MM.1S (cell line): ENCODE measurements at places on chromosomes 3 and 15.

DNA sequence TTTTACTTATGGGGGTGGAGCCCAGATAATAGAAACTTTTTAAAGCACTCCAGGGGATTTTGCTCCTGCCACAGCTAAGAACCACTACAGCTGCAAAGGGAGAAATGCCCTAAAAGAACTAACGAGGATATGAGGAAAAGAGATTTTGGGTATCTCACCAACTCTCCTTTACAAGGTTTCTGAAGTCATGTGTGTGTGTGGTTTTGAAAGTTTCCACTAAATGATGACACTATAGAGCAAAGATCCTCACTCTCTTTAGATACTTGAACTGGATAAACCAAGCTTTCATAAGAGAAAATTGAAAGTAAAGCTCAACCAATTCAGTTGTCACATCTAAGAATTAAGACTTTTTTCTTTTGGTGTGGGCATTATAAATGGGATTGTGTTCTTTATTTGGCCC lies 455.3 kb upstream of the ALCAM start:
- no peaks in the 10 kb centered on the region for H3K27me3 ChIP-seq
- H3K27ac ChIP-seq = no peak overlapping the region
- no peak overlapping the region for H3K4me3 ChIP-seq
- peaks cover 7% of the 10 kb centered on the region; the same call in 1 of the 2 replicates for H3K4me1 ChIP-seq
- H3K36me3 ChIP-seq = no peaks in the 10 kb centered on the region

GRCh38 chr15:64284042-64284441 lies 71.9 kb downstream of the CSNK1G1 start:
- H3K4me3 ChIP-seq = no peak overlapping the region
- H3K36me3 ChIP-seq = no peaks in the 10 kb centered on the region
- H3K27me3 ChIP-seq = no peaks in the 10 kb centered on the region
- H3K27ac ChIP-seq = no peak overlapping the region

GRCh38 chr15:50149090-50149489 lies 30.1 kb upstream of the ATP8B4 start:
- H3K27ac ChIP-seq = no peak overlapping the region
- no peak for DNase-seq
- H3K36me3 ChIP-seq = no peaks in the 10 kb centered on the region
- H3K4me1 ChIP-seq = no peaks in the 10 kb centered on the region
- H3K4me3 ChIP-seq = no peak overlapping the region

- H3K27ac ChIP-seq = no peak overlapping the region
- DNase-seq = no peak
- peaks cover 4% of the 10 kb centered on the region; the same call in 1 of the 2 replicates for H3K4me1 ChIP-seq
- H3K27me3 ChIP-seq = no peaks in the 10 kb centered on the region
Observed at GRCh38 chr3:156826896-156827882, 1.0 kb downstream of the LEKR1 start.

DNA sequence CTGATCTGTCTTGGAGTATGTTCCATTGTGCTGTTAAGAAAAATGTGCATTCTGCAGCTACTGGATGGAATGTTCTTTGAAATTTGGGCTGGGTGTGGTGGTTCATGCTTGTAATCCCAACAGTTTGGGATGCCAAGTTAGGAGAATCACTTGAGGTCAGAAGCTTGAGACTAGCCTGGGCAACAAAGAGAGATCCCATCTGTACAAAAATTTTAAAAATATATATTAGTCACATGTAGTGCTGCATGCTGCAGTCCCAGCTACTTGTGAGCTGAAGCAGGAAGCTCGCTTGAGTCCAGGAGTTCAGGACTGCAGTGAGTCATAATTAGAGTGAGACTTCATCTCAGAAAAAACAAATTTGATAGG lies 62.8 kb upstream of the PLSCR4 start:
- H3K4me1 ChIP-seq = no peaks in the 10 kb centered on the region
- no peaks in the 10 kb centered on the region for H3K36me3 ChIP-seq
- no peak overlapping the region for H3K27ac ChIP-seq
- no peak for DNase-seq
- H3K4me3 ChIP-seq = no peak overlapping the region
- no peaks in the 10 kb centered on the region for H3K27me3 ChIP-seq

DNA sequence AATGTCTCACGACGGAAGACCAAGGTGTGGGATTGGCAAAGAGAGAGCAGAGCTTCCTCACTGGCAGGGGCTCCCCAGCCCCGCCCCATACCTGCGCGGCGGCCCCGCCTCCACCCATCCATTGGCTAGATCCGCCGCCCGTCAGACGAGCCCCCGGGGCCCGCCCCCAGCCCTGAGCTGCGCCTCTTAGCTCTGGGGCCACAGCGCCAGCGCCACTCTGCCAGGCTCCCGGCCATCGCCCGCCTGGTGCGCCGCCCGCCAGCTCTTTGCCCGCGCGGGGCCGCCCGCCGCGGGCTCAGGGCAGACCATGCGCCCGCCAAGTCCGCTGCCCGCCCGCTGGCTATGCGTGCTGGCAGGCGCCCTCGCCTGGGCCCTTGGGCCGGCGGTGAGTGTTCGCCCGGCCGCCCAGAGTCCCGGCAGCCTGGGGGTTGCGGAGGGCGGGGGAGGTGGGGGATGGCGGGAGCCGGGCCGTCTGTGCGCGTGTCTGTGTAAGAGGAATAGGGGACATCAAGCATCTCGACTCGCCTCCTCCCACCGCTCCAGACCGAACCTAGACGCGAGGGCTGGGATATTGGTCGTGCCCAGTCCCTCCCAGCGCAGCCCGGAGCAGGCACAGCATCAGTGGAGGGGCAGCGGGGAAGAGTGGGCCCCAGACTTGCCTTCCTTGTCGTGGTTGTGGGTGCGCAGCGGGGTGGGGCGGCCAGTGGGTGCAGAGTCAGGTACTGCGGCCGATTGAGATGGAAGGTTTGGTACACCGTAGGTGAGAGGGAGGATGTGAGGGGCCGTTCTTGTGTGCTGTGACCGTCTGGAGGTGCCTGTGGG lies at the start of gene VIPR1:
Gene VIPR1 (plus strand): TSS at position 215 of the 822 bp plus-strand sequence. CDS start 93 bp downstream, at position 308.
- peak within 1 kb of the TSS; percentile 68 for H3K4me3 ChIP-seq
- peaks cover 4% of the 10 kb centered on the region; the same call in 1 of the 2 replicates for H3K4me1 ChIP-seq
- peaks cover 11% of the 10 kb centered on the region; the same call in 1 of the 2 replicates for H3K27me3 ChIP-seq
- H3K36me3 ChIP-seq = no peaks in the 10 kb centered on the region
- no peak within 1 kb of the TSS for H3K27ac ChIP-seq

- no peaks in the 10 kb centered on the region for H3K36me3 ChIP-seq
- no peaks in the 10 kb centered on the region for H3K27me3 ChIP-seq
- no peak overlapping the region for H3K4me3 ChIP-seq
- no peak overlapping the region for H3K27ac ChIP-seq
Observed at GRCh38 chr15:94259121-94259751, 27.9 kb downstream of the MCTP2 start.

DNA sequence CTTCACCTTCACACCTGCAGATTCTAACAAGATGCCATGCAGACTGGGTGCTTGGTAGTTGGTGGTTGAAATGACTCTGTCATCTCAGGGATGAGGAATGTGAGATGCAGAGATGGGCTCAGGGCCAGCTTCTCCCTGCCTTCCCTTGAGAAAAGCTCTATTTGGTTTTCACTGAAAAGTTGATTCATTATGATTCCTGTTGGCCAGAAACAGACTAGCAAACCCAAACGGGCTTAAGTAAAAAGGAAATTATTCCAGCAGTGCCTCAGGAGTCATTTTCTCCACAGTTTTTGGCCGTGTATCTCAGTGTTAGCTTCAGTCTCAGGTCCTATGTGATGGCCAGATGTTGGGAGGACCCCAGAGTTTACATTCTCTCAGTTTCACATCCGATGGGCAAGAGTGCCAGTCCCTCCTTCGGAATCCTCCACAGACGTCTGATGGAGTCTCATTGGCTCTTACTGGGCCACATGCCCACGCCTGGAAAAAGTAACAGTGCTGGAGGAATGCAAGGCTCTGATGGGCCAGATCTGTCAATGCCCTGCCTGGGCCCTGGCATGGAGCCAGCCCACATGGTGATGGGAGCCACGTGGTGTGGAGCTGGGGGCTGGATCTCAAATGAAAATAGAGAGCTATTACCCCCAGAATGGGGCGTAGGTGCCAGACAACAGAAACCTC lies 22.3 kb upstream of the SACM1L start:
- H3K4me3 ChIP-seq = no peak overlapping the region
- peaks cover 9% of the 10 kb centered on the region; the same call in 1 of the 2 replicates for H3K4me1 ChIP-seq
- no peak for DNase-seq
- H3K27me3 ChIP-seq = no peaks in the 10 kb centered on the region

- no peak overlapping the region for H3K4me3 ChIP-seq
- DNase-seq = no peak
- H3K27ac ChIP-seq = no peak overlapping the region
- H3K4me1 ChIP-seq = no peaks in the 10 kb centered on the region
- H3K27me3 ChIP-seq = no peaks in the 10 kb centered on the region
Observed at GRCh38 chr3:5332270-5332956, 144.9 kb downstream of the EDEM1 start.

DNA sequence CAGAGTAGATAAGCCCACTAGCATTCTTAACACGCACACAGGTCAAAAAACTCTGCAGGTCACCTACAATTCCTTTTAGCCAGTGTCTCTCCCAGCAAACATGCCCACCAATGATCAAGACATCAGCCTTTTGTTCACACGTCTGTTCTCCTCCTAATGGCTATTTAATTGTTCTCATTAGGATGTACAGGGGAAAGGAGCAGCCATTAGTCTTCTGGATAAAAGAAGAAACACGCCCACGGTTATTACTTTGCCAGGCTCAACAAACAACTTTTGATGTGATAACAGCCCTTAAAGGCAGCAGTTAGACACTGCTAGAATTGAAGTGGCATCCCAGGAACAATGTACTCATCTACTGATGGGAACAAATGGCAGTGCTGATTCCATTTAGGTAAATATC lies 108.8 kb downstream of the NTRK3 start:
- no peak overlapping the region for H3K4me3 ChIP-seq
- no peaks in the 10 kb centered on the region for H3K27me3 ChIP-seq
- DNase-seq = no peak
- no peaks in the 10 kb centered on the region for H3K36me3 ChIP-seq
- H3K27ac ChIP-seq = no peak overlapping the region
- H3K4me1 ChIP-seq = no peaks in the 10 kb centered on the region

DNA sequence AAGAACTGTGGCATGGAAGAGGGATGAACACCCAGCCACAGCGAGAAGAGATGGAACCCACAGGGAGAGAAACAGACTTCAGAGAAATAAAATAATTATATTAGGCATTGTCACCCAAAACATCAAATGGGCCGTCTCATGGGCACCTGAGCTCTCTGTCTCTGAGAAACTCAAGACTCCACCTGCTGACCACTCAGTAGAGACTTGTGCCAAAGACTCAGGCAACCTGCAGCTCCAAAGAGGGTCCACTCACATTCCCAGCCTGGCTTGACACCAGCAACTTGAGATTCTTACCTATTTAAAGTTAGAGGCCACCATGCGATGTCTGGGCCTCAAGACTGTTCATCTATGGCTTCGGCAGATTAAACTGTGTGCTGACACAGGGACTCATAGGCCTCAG lies 12.0 kb downstream of the SEMA5B start:
- H3K4me3 ChIP-seq = no peak overlapping the region
- no peak for DNase-seq
- no peaks in the 10 kb centered on the region for H3K27me3 ChIP-seq
- no peaks in the 10 kb centered on the region for H3K4me1 ChIP-seq
- no peaks in the 10 kb centered on the region for H3K36me3 ChIP-seq

DNA sequence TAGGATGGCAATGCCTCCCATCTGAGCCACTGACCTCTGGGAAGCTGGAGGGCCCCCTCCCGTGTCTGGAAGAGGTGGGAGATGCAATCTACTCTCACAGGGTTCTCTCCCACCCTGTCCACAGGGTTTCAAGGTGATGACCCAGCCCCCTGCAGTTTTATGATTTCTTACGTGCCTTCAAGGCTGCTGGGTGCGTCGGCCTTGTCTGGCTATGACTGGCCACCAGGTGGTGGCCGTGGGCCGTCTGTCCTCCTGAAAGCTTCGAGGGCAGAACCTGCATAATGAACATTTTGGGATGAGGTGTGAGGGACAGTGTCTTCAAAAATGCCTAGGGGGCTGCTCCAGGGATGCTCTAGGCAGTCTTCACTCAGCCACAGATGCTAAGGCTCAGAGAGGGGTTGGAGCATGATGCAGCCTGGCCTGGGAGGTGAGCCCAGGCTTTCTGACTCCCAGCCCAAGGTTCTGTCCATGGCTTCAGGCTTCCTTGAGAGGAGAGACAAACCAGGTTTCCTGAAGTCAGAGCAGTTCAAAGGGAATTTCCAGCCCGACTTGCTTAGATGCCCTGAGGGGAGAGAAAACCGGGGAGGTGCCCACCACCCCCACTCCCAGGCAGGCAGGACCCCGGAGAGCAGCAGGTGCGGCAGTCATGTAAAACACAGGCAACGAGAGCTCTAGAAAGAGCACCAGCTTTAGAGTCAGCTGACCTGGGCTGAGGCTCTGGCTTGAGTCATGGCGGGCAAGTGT lies 18.7 kb downstream of the ISG20 start:
- peak; percentile 68 for DNase-seq
- H3K27me3 ChIP-seq = no peaks in the 10 kb centered on the region

DNA sequence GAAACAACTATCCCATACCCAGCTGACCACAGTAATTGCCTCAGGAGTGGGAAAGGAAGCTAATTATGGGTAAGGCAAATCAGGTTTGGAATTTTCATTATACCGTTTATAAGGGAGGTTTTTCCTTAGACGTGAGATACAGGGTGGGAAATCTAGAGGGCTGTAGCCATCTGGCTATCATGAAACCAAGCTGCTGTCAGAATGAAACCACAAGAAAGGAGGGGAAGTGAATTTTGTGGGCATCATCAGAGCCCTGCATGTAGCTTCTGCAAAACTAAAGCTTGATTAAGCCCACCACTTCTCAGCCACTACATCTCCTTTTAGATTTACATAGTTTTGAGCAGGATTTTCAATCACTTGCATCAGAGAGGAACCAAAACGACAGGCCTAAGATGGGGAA lies 893.5 kb downstream of the TUSC7 start:
- H3K4me1 ChIP-seq = peaks cover 72% of the 10 kb centered on the region
- peak; percentile 85 for DNase-seq
- no peaks in the 10 kb centered on the region for H3K27me3 ChIP-seq
- peak overlapping the region; percentile 35; the same call in 1 of the 2 replicates for H3K4me3 ChIP-seq
- H3K27ac ChIP-seq = peak overlapping the region; percentile 64; the same call in 1 of the 2 replicates

GRCh38 chr15:43794269-43795037 lies 2.3 kb downstream of the SERF2 start:
- no peak overlapping the region for H3K27ac ChIP-seq
- H3K27me3 ChIP-seq = no peaks in the 10 kb centered on the region
- no peaks in the 10 kb centered on the region for H3K36me3 ChIP-seq
- no peak for DNase-seq
- H3K4me3 ChIP-seq = no peak overlapping the region

GRCh38 chr3:194514626-194515025 lies 27.8 kb upstream of the ATP13A3 start:
- no peaks in the 10 kb centered on the region for H3K36me3 ChIP-seq
- H3K4me3 ChIP-seq = no peak overlapping the region
- peaks cover 6% of the 10 kb centered on the region; the same call in 1 of the 2 replicates for H3K4me1 ChIP-seq
- no peaks in the 10 kb centered on the region for H3K27me3 ChIP-seq
